Smooth muscle cell of trachea (primary cell): ENCODE measurements at places on chromosomes 13 and 19. TPM values are rescaled to one million over a fixed set of nuclear protein-coding genes. Genes with fewer than 3 reads are reported as not detected.

Gene SHC2
- total RNA-seq = 1.0 and 10.3 TPM in 2 replicates

Gene ATP4B
- total RNA-seq = 0.17 TPM in 1 of 2 replicates, not detected in the other

Gene ZNF547
- 5.1 and 7.0 TPM in 2 replicates for total RNA-seq

Gene CABP5
- total RNA-seq = not detected in 2 replicates

Gene IGLON5
- total RNA-seq = not detected in 2 replicates

Gene HIPK4
- total RNA-seq = 0.17 TPM in 1 of 2 replicates, not detected in the other

Gene CATSPERD
- total RNA-seq = not detected in 2 replicates

Gene CBARP
- 1.6 and 5.3 TPM in 2 replicates for total RNA-seq

Gene HCN2
- 0.73 and 1.7 TPM in 2 replicates for total RNA-seq

Gene TPTE2
- total RNA-seq = not detected in 2 replicates
